ENCODE measurements at places on chromosomes 16 and 17.

GRCh38 chr17:48841395-48841831 lies 10.6 kb downstream of the CALCOCO2 start:
- DNase-seq = peak; percentile 90

GRCh38 chr16:73426433-73427160 lies 378.7 kb upstream of the ZFHX3 start:
- no peak for DNase-seq

DNA sequence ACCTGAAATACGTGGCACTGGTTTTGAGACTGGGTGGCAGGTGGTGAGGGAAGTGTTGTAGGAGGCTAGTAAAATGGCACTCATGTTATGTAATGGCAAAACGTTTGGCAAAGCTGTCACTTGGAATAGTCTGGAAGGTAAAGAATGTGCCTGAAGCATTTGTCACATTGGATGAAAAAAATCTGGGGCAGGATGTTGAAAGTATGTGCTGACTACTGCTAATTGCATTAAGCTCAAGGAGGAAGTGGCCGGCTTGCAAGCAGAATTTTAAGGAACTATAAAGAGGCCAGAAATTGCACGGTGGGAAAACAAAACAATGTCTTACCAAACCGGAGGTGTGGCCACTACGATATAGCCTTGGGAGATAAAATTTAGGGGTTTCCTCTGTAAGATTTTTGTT lies 26.6 kb upstream of the NLRP1 start:
- peak; percentile 87 for DNase-seq

DNA sequence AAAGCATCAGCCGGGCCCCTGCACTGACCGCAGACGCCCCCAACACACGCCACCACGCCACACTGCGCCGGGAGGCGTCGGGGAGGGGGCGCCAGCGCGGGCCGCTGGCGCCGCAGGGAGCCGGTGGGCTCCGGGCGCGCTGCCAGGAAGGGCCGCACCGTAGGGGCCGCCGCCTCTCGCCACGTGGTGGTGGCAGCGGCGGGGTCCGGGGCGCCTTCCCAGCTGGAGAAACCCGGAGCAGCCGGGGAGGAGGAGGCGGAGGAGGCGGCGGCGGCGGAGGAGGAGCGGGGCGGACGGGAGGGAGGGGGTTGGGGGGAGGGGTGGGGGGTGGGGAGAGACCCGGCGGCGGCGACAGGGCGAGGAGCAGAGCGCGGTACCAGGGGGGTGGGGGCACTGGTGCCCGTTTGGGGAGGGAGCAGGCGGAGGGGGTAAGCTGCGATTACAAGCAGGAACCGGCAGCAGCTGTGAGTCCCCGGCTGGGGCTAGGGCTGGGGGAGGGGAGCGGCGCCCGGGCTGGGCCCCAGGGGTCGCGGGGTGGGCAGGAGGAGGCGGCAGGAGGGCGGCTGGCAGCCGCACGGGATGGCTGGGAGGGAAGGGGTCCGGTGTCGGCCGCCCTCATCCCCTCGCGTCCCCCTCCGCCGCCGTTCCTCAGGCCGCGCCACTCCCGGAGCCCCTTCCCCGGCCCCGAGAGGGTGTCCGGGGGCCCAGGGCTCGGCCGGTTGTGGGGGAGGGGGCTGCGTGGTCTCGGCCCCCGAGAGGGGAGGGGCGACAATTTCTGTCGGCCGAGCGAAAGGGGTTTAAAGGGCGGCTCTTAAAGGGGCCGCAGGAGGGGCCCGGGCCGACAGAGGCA lies at the start of gene TBKBP1:
Gene TBKBP1, plus strand, starts transcription at position 431 of the 850 bp plus-strand sequence. CDS start 1,952 bp downstream, outside the sequence.
- peak; percentile 33 for DNase-seq

DNA sequence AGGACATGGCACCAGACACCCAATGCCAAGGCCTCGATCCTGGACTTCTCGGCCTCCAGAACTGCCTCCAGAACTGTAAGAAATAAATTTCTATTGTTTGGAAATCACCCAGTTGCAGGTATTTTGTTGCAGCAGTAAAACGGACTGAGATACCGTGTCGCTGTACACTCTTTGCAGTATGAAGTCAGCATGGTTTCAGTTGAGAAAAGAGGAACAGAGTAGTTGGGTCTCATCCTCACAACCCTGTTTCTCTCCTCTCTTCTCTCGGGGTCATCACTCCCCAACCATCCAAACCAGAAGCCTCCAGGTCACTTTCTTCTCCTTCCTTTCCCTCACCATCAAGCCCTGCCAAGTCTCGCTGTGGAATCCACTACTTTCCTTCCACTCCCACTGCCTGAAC lies 77.8 kb downstream of the ADCY9 start:
- DNase-seq = no peak
